Thoracic aorta (tissue), 2 donors: ENCODE measurements at places on chromosomes 3 and 15. TPM values are rescaled to one million over a fixed set of nuclear protein-coding genes. Genes with fewer than 3 reads are reported as not detected.

DNA sequence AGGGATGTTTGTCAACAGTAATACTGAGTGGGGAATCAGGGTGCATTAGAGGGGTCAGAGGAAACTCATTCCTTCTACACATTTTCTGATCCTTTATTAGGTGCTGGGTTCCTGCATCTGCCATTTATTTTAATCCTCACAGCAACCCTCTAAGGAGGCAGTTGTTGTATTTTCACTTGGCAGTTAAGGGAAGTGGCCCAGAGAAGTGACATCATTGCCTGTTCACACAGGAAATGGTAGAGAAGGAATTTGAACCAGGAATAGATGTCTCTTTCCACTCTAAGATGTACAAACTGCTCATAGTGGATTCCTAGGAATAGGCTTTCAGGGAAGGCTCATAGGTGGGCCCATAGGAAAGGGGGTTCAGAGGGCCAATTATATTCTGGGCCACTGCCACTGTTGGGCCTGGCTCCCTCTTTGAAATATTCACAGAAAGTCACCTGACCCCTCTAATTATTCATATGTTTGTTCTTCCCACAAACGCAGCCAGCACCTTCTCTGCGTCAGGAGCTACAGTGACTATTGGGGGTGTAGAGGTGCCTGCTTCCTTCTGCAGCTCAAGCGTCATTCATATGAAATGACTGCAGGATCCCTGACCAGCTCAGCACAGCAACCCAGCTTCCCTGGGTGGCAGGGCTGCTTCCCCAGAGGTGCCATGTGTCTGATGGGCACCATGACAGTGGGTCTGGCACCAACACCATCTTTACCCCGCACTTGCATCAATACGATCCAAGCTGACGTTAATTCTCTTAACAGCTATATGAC is 163.9 kb upstream of the SMAD3 start:
- DNase-seq, result no peak

GRCh38 chr3:11140030-11140712 is 14.1 kb upstream of the HRH1 start:
- DNase-seq, result peak; percentile 20

DNA sequence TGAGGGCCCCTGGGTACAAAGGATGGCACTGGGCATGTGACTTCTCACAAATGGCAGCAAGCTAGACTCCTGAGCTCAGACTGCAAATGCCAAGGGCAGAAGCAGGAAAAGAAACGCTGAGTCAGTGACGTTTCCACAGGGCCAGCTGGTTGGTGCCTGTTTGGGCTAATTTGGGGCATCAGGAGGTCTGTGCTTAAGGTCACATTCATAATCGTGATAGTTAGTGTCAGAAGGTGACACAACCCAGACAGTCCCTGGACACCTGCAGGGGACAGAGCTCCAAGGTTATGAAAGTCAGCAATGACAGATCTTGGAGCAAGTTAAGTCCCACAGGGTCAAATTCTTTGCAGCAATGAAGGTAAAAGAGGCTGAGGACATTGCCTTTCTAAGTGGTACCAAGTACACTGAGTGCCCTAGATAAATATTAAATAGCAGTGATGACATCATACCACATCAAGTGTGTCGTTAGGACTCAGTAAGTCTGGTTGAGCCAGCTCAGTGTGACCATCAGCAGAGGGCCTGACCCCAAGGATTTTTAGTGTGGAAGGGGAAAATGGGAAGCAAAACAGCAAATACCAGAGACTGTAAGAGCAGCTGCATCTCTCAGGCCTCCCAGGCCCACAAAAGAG is 556.9 kb upstream of the CFAP20DC start:
- no peak for DNase-seq

DNA sequence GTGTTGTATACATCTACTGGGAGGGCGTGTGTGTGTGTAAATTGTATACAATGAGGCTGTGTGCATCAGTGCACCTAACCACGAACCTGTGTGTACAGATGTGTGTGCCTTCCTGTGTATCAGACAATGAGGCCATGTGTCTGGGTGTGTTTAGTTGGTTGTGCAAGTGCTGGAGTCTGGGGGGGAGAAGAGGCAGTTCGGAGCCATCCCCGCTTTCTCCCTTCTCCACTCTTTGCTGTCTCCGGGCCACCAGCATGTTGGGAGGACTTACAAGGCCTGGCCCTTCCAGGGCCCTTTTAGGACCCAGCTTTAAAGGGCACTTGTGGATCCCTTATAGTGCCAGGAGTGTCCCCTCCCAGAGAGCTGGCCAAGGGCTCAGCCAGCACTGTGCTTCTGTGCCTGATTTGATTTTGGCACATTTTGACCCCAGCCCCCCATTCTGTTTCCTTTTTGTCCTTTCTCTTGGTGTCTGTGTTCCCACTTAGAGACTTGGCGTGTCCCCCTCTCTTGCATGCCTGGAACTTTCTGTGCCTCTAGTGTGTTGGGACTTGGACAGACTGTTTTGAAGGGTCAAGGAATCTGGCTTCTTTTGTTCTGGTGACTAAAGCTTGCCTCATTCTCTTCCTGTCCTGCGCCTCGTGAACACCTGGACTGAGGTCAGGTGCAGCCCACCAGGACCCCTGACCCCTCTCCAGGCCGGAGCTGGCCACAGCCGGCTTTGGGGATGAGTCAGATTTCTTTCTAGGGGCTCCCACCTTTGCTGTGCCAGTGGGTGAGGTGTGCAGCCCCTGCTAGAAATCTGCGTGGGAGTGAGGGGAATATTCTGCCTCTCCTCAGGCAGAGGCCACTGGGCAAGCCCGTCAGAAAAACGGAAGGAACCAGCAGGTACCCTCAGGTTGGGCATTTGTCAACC is 1.5 kb downstream of the CTDSPL start:
- DNase-seq, result no peak

GRCh38 chr3:20760981-20761380 is 575.0 kb upstream of the SGO1 start:
- no peak for DNase-seq

DNA sequence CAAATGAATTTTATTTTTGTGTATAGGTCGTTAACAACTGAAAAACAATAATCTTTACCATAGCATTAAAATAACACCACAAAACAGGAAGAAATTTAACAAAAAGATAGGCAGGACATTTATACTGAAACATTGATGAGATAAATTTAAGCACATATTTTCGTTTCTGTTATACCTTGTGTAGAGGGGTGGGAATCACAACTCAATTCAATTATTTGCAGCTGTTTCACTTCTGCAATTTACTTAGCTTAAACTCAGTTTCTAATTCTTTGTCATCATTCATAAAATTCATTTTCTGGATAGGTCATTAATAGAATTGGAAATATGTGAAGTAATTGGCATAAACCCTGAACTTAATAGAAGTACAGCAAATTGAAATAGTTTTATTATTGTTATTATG is 42.3 kb downstream of the TP63 start:
- DNase-seq, result no peak

DNA sequence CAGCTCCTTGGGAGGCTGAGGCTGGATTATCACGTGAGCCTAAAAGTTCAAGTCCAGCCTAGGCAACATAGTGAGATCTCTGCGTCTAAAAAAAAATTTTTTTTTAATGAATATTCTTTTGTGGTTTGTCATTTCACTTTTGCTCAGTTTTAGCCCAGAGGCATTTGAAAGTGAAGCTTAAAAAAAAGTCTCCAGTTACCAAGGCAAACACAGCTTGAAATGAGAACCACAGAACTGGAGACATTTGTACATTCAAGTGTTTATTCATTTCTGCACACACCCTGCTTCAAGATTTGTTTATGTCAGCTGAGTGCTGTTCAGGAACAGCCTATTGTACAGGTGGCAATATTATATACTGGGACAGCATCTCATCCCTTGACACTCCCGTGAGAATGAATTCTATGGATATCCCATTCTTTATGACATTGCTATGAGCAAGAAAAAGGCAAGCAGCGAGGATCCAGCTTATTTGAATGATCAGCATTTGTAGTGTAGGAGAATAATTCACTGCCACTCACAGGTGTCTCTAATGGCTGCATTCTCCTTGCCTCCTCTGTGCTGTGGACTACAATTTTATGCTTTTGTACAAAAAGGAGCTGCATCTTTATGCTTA is 444.8 kb upstream of the GRM7 start:
- no peak for DNase-seq

DNA sequence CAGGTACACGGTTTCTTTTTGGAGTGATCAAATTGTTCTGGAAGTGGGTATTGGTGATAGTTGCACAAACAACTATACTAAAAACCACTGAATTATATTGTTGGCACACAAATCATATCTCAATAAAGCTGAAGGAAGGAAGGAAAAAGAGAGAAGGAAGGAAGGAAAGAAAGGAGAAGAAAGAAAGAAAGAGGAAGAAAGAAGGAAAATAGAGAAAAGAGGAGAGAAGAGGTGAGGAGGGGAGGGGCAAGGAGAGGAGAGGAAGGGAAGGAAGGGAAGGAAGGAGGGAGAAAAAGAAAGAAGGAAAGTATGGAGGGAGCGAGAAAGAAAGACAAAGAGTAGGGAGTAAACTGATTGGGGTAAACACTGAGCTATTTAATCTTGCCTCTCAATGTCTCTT is 77.9 kb upstream of the TSC22D2 start:
- no peak for DNase-seq

- no peak for DNase-seq
Measured at GRCh38 chr3:144073698-144074097, 102.1 kb downstream of the DIPK2A start.

DNA sequence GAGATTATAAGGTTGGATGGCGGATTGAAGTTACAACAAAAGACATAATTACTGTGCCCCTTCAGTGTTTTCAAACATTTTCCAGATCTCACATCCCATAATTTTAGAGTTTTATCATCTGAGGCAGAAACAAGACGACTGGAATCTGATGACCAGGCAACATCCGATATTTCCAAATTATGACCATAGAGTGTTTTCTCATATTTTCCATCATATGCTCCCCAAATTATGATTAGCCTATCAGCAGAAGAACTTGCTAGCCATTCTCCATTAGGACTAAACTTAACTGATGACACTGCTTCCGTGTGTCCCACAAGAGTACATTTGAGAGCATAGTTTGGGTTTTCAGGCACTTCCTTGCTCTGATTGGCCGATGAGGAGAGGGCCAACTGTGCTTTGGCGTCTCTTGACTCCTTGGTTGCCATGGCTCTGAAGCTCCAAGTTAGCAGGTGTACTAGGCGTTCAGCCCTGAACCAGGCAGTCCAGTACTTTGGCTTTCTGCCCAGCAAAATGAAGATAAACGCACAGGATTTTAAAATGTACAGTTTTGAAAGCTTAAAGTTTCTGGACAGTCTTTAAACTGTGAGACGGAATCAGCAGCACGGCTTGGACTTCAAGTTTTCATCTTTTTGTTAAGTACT is 638 bp downstream of the WDR5B start:
- DNase-seq, result no peak

- no peak for DNase-seq
Measured at GRCh38 chr3:169299889-169300288, 363.6 kb downstream of the MECOM start.

DNA sequence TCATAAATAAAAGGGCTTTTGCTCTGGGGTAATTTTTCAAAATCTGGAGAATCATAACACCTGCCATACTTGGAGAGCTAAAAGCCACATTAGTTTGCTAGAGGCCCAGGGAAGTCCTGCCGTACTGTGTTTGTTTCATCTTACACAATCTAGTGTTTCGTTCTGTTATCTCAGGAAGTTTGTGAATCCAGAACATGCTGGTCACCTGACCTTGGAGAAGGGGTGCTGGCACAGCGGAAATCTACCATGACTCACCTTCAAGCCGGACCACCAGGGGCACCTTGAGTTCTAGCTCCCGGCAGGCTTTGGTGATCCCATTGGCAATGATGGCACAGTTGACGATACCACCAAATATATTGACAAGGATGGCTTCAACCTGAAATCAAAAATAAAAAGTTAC is 253.9 kb downstream of the SUCLG2 start:
- no peak for DNase-seq

GRCh38 chr3:8970971-8971589 is 7.8 kb upstream of the RAD18 start:
- no peak for DNase-seq

GRCh38 chr15:83204697-83205096 is 2.9 kb downstream of the HDGFL3 start:
- no peak for DNase-seq

DNA sequence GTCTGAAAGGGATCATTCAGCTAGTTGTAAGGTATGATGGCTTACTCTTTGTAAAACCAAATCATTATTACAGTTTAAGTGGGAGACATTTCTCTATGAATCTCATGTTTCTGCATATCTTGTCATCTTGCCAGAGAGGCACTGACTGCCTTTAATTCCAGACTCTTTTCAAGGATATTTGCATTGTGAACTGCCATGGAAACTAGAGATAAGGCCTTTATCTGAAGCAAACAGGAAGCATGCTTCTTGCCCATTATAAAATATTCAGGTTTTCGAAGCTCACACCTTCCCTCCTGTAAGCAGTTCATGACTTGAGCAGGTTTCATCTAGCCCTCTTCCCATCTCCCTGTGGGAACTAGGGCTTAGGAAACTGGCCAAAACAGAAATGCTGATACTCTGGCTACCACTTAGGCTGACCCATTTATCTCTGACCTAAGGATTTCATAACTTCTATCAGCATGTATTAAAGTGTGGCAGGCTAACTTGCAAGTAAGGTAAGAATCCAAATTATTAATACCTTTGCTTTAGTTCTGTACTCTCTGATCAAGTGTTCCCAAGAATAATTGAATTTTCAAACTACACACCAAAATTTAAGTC is 326.6 kb upstream of the ALCAM start:
- DNase-seq, result no peak

- DNase-seq, result no peak
Measured at GRCh38 chr15:38068626-38069391, 134.4 kb downstream of the TMCO5A start.

DNA sequence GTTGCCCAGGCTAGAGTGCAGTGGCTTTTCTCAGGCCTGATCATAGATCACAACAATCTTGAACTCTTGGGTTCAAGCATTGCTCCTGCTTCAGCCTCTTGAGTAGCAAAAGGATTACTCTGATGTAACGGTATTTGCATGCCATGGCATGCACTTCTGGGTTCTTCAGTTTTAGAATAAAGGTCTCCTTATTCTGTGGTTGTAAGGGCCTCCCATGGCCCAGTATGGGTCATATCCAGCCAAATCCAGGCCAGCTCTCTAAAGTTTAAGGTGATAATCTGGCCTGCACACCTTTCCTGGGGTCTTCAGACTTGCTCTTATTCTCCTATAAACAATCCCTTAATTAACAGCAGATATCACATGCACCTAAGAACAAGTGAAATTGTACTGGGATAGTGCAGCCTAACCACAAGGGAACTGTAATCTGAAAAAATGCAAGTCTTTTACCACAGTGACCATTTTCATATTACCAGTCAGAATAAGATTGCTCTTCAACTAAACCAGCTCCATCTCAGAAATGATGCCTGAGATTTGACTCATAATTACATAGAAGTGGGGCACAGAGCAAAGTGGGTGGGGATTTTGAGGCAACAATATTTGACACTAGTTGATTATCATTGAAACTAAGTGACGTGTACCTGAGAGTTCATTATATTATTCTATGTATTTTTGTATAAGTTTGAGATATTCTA is 25.4 kb downstream of the COMMD2 start:
- DNase-seq, result no peak

GRCh38 chr15:88177451-88177850 is 79.1 kb downstream of the NTRK3 start:
- no peak for DNase-seq

GRCh38 chr15:89307046-89307587 is 27.5 kb downstream of the POLG start:
- DNase-seq, result no peak

TEX9 gene
- 3.7 TPM for total RNA-seq

IL17RC gene
- total RNA-seq, result 59.4 TPM

WDR93 gene
- total RNA-seq, result not detected

PYGO1 gene
- 7.4 TPM for total RNA-seq

GPR149 gene
- not detected for total RNA-seq

ANKDD1A gene
- total RNA-seq, result 58.1 TPM

PRICKLE2 gene
- 27.9 TPM for total RNA-seq

ZBTB11 gene
- total RNA-seq, result 17.7 TPM

ATP13A4 gene
- 0.78 TPM for total RNA-seq

EPHA6 gene
- total RNA-seq, result 0.71 TPM

CIDEC gene
- total RNA-seq, result 2.6 TPM
